T-helper 2 cell treated with Interferon-gamma antibody and Interleukin-4, amounts not matched to agents 5 μg/mL and 100 μg/mL, for 36 hours (primary cell): ENCODE measurements at places on chromosomes 7 and 10.

DNA sequence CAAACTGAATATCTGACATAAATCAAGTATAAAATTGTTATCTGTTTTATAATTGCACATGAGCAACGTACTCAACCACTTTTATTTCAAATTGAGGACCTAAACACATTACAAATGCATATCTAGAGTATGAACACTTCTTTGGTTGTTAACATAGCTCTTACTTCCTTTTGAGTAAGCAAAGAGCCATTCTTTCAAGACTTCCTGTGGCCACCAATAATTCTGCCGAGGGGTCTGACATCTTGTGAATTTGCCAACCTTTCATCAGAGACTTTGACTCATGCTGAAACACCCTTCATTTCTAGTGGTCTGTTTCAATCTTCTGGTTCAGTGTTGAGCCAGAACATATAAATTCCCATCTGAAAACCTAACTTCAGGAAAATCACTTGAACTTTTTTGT, 59.4 kb downstream of the CDK14 start:
- no peak for DNase-seq

- no peak for DNase-seq
Observed at GRCh38 chr7:128939075-128939860, 1.5 kb downstream of the IRF5 start.

- DNase-seq = no peak
Observed at GRCh38 chr7:41247143-41247865, 455.6 kb downstream of the INHBA start.

GRCh38 chr10:64081947-64082482, 560.8 kb downstream of the REEP3 start:
- no peak for DNase-seq

DNA sequence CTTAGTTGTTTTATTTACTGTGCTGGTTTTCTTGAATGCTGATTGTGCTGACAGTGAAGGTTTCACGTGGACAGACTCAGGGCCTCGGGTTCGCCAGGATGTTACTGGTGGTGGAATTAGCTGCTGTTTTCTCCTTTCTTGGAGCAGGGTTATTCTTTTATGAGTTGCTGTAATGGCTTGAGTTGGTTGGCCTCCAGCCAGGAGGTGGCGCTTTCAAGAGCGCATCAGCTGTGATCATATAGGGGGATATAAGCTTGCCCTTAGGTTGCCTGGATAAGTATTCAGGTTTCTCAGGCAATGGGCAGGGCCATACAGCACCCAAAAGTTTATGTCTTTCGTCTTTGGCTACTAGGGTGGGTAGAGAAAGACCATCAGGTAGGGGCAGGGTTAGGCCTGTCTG, 741.3 kb downstream of the PHTF2 start:
- no peak for DNase-seq

DNA sequence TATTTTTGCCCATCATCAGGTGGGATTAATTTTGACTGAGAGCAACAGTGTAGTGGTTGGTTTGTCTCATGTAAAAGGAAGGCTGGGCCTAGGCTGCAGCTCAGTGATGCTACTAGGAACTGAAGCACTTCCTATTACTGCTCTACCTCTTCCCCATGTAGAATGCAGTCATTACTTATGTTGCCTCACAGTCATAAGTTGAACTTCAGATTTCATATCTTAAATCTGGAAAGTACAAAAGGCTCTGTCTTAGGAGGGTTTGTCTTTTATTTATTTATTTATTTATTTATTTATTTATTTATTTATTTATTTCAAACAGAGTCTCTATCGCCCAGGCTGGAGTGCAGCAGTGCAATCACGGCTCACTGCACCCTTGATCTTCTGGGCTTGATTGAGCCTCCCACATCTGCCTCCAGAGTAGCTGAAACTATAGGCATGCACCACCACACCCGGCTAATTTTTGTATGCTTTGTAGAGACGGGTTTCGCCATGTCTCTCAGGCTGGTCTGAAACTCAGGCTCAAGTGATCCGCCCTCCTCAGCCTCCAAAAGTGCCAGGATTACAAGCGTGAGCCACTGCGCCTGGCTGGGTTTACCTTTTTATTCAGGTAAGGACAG, 721.7 kb upstream of the GALNT17 start:
- no peak for DNase-seq

GRCh38 chr10:32333849-32334248, 13.1 kb downstream of the EPC1 start:
- DNase-seq = peak; percentile 47

DNA sequence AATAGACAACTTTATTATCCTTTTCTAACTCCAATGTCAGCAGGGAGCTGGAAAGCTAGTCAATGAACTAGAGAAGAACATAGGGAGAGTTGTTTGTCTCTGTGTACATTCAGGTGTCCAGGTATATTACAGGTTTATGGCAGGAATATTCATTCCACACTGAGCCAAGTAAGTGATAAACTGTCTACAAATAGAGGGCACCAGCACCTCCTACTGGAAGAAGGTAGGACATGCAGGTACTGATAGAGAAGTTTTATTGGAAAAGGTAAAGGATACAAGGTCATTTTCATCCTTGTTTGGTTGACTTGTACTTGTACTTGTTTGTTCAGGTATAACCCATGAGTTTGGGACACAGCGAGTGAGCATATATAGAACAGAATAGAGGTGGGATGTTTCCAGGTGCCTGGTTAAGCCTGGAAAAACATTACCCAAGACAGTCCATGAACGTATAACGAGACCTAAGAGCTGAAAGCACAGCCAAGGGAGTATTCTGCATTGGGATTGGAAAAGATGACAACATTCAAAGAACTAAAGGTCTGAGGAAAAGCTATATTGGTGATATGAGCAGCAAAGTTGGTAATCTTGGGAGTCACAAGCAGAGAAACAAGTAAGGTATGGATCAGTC, 61.4 kb upstream of the PPP1R3C start:
- DNase-seq = no peak
